ENCODE measurements at places on chromosomes 3 and 15.

DNA sequence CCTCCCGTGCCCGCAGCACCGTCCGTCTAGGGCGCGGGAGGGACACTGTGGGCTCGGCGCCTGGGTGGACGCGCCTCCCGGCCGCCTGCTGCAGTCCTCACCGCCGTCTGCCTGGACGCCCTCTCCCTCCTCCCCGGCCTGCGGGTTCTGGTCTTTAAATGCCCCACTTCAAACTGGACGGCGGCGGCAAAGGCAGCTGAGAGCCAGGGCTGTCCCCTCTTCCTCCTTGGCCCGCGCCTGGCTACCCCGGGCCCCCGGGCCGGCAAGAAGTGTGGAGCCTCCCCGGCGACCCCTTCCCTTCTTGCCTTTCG is 426 bp downstream of the CBLB start:
- peak; percentile 49 for DNase-seq

DNA sequence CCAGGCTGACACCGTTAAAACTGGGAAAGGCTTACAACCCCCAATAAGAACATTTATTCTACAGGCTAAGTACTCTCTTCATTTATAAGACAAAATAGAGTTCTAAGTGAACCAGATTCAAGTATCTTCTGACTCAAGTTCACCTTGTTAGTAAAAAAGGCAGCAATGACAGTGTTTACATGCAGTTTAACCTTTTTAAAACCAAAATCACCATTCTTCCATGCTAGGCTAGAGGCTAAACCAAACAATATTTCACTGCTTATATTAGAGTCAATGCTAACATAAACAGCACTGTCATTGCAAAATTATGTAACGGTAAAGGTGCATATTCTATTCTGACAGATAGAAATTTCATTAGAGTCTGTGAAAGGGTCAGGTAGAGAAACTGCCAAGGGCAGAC is 118.0 kb downstream of the FBN1 start:
- no peak for DNase-seq

DNA sequence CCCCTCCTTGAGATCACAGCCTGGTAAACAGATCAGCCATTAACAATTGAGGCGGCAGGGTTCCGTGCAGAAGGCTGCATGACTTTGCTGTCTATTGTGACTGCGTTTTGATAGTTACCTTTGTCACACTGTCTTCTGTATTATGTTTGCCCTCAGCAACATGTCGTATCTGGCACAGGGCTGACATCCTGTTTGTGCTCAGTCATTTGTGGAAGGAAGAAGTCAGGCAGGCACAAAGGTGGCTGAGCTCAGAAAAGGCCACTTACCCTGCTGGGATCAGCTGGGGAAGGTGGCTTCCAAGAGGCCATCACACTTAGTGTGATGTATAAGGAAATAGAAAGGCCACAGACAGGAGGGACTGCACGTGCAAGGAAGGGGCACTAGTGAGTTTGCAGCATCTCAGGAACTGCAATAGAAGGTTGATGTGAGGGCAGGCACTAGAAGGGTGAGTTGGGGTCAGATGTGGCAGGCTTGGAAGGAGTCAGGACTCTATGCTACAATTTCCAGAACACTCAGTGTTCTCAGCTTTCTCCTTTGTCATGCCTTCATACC is 13.4 kb downstream of the PML start:
- DNase-seq, result no peak

DNA sequence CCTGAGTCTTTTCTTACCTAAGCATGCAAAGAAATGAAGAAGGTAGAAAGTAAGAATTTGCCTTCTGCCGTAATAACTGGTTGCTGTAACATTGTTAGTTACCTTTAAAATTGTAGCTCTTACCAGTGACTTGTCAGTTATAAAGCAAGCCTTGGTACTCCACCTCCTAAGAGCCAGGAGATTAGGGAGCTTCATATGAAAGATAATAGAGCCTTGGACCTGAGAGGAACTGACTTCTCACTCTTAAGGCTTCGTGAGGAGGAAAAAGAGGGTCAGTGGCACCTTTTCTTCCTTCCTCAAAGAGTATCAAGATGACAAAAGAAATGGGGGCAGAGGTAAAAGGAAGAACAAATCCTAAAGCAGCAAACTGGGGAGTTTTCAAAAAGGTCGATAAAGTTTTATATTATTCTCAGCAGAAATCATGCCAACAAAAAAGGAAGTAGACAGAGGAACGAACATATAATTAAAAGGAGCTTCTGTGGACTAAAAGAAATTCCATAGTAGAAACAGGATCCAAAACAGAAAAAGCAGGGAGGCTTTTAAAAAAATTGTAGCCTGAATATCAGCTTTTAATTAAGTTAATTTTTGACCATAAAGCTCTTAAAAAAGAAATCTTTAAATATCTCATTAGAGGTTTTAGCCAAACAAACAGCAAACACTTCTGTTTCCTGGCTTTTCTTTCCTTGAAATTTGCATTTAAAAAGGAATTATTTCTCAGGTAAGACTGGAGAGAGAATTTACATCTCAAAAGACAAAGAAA is 847.1 kb upstream of the ALCAM start:
- no peak for DNase-seq

GRCh38 chr15:57143511-57144078 is 225.2 kb downstream of the TCF12 start:
- no peak for DNase-seq

DNA sequence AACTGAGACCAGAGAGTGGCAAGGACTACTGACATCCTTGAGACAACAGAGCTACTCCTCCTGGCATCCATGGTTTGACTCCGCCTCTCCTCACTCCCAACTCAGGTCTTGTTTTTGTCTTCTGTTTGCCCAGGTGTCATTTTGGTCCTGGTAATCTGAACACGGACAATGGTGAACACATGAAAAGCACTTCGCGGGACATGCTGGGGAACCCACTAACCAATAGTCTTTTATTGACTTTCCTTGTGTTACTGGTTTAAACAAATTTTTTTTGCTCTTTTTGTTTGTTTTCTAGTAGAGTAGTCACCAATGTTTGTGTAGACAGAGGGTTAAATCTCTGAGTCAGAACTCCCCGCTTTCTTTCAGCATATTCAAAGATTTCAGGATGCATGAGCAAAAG is 38.4 kb downstream of the LARP6 start:
- DNase-seq, result no peak

GRCh38 chr3:16488637-16489036 is 24.9 kb downstream of the RFTN1 start:
- no peak for DNase-seq

All from AG10803 (cell line).